ENCODE measurements at places on chromosomes 6 and 20. TPM values are rescaled to one million over a fixed set of nuclear protein-coding genes. Genes with fewer than 3 reads are reported as not detected.

Gene DEFB110
- total RNA-seq, result not detected

DNA sequence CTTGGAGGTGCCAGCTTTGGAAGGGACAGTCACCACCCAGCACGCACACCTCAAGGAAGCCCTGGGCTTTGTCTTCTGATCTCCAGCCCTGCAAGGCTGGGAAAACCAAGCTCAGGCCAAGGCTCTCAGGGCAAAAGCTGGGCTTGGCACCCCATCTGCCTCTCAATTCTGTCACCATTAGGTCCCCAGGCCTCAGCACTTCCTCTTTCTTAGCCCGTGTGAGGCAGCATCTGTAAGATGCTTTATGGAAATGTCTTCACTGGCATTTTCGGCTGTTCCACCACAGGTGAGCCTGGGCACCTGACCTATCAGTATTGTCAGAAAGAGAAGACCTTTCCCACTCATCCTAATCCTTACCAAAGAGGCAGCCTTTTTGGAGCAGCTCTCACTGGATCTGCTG, 24.6 kb downstream of the GMEB2 start:
- DNase-seq, result no peak

DNA sequence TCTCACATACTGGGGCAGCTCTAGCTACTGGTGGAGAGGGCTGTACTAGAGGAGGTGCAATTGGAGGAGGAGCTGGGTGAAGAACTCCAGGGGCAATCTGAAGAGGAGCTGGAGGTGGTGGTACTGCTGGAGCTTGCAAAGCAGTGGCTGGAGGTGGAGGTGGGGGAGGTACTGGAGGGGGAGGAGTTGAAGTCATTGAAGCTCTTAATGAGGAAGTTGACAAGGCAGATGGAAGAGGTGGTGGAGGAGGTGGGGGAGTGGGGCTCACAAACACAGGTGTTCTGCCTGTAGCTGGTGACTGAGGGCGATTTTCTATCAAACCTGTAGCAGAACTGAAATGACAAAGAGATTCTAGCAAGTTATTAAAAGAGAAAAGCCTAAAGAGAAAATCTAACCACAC, 77.6 kb downstream of the WASF1 start:
- peak; percentile 52 for DNase-seq

DNA sequence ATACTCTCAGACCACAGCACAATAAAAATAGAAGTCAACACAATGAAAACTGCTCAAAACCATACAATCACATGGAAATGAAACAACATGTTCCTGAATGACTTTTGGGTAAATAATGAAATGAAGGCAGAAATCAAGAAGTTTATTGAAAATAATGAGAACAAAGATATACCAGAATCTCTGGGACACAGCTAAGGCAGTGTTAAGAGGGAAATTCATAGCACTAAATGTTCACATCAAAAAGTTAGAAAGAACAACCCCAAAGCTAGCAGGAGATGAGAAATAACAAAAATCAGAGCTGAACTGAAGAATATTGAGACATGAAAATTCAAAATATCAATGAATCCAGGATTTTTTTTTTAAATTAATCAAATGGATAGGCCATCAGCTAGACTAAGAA, 183.3 kb downstream of the BACH2 start:
- no peak for DNase-seq

DNA sequence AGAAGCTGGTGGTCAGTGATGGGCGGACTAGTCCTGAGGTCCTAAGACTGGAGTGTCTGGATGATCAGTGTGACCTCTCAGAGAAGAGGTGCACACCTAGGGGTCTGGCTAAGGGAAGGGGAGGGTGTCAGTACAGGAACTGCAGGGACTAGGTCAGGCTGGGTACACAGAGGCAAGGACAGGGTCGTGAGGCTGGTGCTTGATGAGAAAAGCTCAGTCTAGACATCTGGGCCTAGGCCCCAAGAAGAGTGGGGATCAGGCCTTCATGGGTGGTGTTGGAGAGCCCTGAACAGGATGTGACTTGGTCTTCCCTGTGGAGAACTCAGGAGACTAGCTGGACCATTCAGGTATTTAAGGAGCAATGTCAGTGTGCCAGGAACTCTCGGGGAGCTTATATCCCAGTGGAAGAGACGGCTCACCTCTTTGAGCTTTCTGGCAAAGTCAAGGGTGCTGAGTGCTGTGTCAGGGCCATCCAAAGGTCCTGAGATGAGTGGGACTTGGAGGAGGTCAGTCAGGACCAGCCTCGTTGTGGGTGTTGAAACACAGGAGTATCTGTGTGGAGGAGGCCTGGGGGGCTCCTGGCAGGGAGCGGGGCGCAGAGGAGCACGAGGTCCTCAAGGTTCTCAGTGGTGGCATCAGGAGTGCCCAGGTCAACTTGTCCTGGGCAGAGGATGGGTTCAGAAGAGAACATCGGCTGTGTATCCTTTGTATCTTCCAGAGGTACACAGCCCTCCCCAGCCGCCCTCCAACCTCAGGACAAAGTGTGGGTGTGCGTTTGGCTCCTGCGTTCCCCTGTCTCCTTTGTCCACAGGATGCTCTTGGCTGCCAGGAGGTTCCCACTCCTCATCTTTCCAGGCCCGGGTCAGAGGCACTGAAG, 13.3 kb upstream of the MYT1 start:
- DNase-seq, result no peak

- DNase-seq, result no peak
Measured at GRCh38 chr20:62741701-62742491, 33.3 kb downstream of the NTSR1 start.

Gene STXBP5
- 8.4 TPM for total RNA-seq

Data from H9 (cell line).